OCI-M1 (cell line): ENCODE measurements at places on chromosomes 3 and 15.
A peak's percentile ranks its signal among the peaks of the same experiment; 100 is the strongest.

DNA sequence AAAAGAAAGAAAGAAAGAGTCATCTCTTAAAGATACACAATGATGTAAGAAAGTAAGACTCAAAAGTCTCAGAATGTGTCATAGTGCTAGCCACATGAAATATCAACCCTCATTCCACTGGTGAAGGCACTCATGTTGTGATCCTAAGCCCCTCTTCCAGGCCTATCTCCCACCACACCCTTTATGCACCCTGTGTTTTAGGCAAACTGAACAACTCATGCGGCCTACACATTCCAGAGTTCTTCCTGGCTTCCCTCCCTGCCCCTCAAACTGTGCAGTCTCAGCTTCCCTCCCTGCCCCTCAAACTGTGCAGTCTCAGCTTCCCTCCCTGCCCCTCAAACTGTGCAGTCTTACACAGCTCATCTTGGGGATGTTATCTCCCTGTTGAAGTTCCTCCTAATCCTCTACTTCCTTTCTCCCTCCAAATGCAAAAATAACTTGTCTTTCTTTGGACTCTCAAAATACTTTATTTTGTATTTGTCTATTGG, 69.0 kb upstream of the FNDC3B start:
- peak; percentile 42 for DNase-seq

DNA sequence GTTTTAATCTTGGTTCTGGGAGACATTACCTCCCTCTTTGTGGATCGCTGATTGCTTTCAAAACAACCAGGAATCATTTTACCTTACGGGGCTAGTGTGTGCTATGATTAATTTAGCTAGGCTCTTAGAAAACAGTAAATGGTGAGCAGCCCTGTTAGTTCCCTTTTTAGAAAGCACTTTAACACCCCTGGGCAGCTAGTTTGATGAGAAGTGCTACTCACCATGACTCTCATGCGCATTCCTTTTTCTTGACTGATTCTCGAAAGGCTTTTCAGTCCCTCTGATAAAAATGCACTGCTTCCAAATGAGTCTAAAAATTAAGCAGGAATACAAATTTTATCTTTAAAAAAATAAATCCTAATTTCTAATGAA, 75.3 kb upstream of the LEKR1 start:
- DNase-seq: no peak

DNA sequence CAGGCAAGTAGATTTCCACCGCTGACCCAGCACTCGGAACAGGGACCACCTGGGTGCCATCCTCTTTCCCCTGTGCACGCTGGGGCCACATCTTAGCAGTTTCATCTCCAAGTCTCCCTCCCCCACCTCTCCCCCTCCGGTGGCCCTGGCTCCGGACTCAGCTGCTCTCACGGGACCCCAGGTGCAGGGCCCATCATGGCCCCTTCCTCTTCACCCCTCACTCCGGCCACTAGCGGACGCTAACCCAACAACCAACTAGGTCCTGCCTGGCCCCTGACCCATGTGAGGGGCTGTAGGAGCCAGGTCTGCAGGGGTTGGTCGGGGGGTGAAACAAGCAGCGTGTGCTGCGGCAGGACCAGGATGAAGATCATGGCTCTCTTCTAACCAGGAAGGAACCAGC, 31.3 kb upstream of the IQSEC1 start:
- no peak for DNase-seq

- DNase-seq: no peak
These were observed 393.1 kb downstream of the LPP start for GRCh38 chr3:188546835-188547670.

GRCh38 chr3:115788921-115789470, 165.7 kb downstream of the GAP43 start:
- DNase-seq: no peak

GRCh38 chr15:43859546-43859945, 32.7 kb downstream of the WDR76 start:
- DNase-seq: no peak

DNA sequence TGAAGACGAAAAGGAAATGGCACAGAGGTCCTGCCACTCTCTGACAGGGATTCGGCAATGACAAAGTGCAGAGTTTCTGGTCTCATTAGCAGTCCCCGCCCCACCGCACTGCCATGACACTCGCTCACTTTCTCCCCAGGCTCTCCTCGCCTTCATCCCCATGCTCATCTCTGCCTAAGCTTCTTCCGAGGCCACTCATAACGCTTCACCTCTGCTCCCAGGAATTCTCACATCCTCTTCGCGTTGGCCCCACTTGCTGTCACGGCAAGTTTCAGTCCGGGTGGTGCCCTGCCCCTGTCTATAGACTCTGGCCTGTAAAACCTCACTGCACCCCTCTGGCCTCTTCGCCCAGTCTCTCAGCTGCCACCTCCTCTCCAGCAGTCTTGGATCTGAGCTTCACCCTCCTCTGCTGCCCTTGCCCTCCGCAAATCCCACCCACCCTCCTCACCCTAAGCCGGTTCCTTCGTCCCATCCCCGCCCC, 654 bp downstream of the RUBCN start:
- no peak for DNase-seq

GRCh38 chr3:71559578-71560162, 23.9 kb downstream of the FOXP1 start:
- no peak for DNase-seq

- DNase-seq: no peak
These were observed 31.2 kb upstream of the CMTM7 start for GRCh38 chr3:32360493-32360827.

DNA sequence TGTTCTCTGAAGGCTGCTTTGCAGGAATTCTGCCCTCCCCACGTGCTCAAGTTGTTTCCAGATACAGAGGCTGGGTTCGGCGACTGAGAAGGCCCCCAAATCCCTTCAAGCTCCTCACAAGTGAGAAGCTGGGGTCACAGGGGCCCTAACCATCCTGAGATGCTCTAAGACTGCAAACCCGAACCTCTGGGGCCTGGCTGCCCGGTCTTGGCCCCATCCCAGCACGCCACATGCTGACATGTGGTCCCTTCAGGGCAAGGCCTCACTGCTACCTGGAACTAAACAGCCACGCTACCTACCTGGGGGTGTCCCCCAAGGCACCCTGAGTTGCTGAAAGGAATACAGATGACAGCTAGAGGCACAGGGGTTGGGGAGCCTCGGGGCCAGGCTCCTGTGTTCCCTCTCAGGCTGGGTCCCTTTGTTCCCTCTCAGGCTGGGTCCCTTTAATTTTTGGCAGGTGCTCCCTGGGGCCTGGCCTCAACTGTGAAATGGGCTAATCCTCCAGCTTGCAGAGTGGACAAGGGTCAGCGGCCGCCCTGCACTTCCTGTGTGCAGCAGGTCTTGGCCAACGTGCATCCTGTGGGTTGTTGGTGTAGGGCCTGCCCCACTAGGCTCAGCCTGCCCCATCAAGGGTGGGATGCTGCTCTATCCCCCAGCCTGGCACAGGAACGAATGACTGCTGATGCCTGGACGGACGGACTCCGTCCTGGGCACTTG, 32.5 kb downstream of the KLHL25 start:
- DNase-seq: no peak
